ENCODE measurements at places on chromosomes 12 and 14.

DNA sequence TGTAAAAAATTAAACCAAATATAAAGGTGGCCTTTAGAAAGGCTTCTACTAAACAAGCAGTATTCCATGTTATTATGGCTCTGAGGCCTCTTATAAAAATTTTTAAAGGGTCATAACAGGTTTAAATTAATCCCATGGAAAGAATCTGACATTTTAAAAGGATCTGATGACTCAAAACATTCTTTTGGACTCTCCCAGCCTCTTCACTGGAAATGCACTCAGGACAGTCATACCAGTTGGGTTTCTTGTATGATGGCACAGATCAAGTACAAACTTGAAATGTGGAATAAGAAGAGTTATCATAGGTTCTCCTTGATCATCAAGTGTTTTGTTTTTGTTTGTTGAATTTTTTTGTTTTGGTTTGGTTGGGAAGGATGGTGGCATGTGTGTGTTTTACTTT lies 50.8 kb downstream of the PPP2R5E start:
- no peak for DNase-seq

DNA sequence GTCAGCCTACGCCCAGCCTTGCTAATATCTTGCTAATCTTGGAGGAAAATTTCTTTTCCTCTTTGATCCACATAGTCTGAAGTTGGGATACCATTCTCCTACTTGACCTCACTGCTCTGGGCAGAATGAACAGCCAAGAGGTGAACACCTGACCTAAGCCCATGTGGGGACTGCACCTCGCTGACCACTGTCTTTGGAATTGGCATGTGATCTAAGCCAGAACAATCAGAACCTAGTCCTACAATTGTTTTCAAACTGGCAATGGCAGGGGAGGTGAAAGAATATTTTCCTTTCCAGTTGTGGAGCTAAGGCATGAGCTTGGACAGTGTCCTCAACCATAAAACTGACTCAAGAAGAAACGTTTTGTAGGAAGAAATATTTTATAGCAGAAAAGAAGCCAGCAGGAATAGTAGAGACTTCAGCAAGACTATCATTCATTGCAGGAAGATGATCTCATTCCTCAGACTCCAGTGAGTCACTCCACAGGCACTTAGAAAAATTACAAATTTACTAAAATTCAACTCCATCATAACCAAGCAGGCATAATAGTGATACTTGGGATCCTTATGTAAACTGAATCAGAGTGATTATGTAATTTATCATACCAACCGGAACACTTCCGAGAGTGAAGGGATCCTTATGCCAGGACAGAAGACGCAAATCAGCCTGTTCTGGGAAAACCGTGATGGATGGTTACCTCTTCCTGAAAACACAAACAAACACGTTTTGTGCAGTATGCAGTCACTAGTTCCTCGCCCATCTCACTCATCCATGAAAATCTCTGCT lies 14.7 kb downstream of the PTPRO start:
- no peak for DNase-seq

DNA sequence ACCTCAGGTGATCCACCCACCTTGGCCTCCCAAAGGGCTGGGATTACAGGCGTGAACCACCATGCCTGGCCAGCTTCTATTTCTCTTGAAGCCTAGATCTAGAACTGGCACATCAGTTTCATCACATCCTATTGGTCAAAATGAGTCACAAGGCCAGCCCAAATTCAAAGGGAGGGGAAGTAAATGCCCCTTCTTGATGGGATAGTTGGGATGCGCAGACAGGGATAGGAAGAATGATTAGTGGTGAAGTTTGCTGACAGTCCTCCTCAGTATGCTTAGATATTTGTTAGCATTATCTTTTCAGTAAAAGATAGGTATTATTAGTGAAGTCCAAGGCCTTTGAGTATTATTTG lies 33.4 kb downstream of the CRADD start:
- no peak for DNase-seq

- DNase-seq: no peak
These were observed 448 bp downstream of the FBXL14 start for GRCh38 chr12:1594006-1594260.

DNA sequence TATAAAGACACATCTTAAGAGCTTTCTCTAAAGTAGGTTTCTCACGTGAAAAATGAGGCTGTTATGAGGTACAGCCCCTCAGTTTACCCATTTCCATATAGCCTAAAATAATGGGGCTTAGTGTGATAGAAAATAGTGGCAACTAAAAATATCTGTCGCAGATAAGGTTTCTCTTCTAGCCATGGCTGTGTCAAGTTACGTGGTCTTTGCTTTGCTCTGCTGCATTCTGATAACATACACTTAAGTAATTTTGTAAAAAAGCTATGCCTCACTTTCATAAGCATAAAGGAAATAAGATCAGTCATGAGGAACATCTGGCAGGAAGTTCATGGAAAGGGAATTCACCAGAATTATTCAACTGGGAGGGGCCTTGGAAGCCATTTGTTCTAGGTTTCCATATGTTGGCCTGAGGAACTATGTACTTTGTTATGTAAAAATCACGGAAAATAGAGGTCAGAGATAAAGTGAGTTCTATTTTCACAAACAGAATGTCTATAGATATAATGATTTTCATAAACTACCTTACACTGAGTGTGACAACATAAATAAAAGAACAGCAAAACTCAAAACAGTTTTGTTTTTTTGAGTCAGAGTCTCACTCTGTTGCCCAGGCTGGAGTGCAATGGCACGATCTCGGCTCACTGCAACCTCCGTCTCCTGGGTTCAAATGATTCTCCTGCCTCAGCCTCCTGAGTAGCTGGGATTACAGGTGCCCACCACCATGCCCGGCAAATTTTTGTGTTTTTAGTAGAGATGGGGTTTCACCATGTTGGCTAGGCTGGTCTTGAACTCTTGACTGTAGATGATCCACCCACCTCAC lies 195.6 kb upstream of the KRR1 start:
- DNase-seq: no peak

DNA sequence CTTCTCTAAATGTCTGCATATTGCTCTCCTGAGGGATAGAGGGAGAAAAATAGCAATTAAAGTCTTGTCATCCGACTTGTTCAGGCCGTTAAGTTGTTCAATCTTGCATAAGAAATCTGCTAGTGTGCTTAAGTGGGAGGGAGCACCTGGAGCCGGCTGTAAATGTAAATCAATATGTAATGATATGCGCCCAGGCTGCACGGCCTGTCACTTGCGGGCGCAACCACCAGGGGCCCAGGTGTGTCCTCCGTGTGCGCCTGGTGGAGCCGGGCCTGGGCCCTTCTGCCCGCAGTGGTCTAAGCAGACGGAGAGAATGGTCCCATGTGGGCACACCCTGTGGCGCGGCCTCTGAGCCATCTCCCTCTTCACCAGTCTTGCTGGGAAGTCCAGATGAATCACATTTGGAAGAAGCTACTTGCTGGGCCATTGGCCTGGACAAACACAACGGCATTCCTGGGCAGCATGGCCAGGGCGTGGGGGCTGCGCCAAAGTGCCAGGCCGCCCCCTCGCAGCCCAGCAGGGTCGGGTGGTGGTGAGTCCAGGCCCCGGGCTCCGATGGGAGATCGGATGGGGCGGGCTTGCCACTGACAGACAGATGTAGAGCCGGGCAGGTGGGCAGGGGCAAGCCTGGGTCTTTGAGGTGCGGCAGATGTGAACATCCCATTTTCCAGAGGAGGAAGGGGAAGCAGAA lies 193.3 kb upstream of the C14orf180 start:
- no peak for DNase-seq

GRCh38 chr12:10235761-10236631 lies 23.3 kb downstream of the GABARAPL1 start:
- DNase-seq: peak; percentile 40

DNA sequence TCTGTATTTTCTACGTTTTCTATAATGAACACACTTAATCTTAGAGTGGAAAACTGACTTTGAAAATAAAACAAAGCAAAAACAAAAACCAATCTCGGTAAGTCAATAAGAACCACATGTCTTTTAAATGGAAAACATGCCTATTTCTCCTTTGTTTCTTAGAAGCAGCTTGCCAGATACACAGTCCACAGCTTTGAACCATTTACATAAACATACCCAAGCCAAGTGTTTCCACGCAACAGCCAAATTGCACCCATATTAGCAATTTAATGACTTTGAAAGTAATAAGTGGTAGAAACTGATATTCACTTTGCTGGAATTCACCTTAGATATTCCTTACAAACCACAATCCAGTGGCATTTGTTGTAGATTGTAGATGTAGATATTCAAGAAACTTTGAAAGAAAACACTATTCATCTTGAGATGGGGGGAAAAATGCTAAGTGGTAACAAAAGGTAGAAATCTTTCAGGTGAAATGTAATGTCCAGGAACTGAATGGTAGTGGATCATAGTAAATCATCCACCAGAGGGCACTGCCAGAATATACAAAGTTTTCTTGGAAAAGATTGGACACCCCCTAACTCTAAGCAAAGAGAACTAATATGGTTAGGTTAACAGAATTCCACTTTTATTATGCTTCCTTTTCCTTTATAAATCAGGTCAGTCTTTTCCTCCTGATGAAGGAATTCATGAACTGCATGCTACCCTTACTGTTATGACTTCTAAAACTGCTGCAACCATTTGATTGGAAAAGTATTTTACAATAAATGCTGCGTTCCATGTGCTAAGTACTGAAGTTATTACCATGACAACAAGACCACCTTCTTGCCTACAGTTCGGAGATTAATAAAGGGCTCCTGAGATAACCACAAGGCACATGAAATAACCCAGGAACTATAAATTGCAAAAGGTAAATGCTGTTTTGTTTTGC lies 69.8 kb downstream of the RERG start:
- DNase-seq: no peak

DNA sequence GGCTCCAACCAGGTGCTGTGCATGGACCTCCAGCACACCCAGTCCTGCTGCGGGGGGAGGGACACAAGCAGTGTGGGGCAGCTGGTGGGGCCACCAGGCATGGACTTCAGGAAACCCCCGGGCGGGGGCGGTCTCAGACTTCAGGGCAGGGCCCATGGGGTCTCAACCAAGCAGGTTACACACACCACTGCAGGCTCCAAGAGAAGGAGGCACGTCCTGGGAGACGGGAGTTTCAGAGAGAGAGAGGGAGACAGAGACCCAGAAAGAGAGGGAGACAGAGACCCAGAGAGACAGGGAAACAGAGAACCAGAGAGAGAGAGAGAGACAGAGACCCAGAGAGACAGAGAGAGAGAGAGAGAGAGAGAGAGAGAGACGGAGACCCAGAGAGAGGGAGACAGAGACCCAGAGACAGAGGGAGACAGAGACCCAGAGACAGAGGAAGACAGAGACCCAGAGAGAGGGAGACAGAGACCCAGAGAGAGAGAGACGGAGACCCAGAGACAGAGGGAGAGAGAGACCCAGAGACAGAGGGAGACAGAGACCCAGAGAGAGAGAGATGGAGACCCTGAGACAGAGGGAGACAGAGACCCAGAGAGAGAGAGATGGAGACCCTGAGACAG lies 128.9 kb downstream of the NCOR2 start:
- no peak for DNase-seq

GRCh38 chr12:53601296-53601847 lies 24.8 kb downstream of the ATF7 start:
- DNase-seq: no peak

DNA sequence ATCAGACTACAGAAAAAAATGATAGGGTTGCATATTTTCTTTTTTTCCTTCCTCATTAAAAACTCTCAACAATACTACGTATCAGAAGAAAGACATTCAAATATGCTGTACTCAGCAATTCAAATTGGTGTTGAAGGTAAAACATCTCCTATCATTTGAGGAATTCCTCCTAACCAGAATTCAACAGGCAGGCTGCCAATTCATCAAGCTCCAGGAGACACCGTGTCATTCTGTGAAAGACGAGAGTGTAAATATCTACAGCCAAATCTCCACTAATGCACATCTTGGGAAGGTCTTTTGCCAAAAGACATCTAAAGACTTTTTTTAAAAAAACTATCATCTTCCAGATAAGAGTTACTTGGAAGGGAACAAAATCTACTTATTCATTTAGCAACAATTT lies 26.6 kb downstream of the NT5DC3 start:
- DNase-seq: no peak

DNA sequence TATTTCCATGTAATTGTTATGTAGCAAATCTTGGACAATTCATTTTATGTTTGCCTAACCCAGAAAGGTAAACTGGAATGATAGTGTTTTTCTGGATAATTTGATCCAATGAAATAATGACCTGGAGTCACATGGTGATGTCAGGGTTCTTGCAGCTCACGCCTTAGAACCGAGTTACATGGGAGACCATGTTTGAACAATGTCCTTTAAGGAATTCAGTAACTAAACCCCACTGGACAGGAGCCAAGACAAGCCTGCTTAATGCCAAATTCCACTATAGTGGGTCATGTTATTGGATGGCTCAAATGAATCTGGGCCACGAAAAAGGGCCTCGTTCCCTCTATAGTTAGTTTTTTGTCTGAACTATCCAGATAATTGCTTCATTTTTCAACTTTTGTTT lies 255.8 kb upstream of the HMGA2 start:
- no peak for DNase-seq

DNA sequence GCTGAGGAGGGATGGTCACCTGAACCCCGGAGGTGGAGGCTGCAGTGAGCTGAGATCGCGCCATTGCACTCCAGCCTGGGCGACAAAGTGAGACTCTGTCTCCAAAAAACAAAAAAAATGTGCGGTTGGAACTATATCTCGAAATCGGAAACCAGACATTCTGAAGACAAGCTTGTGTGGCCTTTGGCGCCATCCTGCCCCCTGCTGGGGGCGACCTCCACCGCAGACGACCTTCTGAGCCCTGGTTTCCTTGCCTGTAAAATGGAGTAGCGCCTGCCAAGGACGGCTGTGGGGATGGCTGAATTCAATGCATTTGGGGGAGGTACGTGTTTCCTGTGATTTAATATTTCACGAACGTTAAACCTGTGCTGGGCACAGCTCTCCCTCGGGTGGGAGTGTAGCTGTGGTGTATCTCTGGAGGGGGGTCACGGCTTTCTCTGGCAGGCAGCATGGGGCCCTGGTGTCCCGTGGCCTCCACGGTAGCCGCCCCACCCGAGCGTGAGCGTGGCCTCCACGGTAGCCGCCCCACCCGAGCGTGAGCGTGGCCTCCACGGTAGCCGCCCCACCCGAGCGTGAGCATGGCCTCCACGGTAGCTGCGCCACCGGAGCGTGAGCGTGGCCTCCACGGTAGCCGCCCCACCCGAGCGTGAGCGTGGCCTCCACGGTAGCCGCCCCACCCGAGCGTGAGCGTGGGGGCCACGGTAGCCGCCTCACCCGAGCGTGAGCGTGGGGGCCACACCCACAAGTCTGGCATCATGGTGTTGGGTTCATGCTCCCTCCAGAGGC lies 55.3 kb downstream of the LRCOL1 start:
- DNase-seq: no peak

DNA sequence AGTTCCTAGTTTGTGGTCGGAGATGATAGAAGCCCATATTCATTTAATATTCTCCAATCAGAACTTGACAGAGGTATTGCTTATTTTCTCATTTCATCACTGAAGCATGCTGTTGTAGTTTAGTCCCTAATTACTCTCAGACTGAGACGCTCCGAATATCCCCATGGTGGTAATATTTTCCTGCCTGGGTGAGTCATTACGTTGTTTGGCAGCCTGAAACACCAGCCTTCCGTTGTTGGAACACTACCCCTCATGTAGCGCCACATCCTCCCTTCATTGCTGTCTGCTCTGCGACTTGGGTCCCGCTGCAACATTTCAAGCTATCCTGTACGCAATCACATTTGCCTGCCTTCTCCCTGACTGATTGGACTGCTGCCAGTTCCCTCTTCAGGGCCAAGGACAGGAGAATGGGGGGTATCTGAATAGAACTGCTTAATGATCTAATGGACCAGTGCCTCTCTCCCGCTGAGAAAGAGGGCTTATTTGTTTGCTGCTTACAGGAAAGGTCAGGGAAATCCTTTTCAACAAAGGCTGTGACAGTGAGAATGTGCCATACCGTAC lies 369.1 kb downstream of the NPAS3 start:
- no peak for DNase-seq
